Activated CD8-positive, alpha-beta T cell treated with anti-CD3 and anti-CD28 coated beads for 36 hours (primary cell): ENCODE measurements at places on chromosomes 6 and 20.

DNA sequence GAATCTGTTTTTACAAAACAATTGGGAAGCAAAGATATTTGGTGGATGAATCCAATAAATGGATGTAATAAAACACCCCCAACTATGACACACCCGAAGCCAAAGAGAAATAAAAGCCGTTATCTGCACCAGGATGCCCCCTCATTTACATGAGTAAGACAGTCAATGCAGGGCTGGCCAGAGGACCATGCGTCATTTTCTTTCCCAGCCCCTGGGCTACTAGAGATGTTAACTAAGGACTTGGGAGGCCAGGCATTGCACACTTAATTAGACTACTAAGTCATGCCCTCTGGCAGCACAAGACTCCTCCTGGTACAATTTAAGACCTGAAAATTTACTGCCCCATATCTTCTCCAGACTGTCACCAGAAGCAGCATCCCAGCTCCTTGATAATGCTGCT lies 3.2 kb downstream of the LEMD2 start:
- no peak for DNase-seq

DNA sequence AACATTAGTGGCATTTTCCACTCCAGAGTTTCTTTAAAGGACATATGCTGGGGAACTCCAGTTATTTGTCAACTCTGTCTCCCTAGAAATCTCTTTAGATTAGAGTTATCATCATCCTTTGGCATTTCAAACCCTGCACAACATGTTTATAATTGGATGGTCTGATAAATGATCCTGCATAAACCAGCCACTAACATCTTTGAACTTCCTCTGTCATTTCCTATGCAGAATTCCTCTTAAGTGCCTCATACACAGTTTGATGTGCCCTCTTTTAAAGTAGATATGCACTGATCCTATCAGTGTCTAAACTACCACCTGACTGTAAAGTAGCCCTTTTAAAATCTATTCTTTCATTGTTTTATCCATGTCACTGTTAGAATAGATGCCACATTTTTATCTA lies 306.3 kb upstream of the IRAK1BP1 start:
- no peak for DNase-seq

GRCh38 chr20:40681684-40682083 lies 7.4 kb downstream of the MAFB start:
- DNase-seq = no peak

GRCh38 chr6:90940812-90941481 lies 354.1 kb upstream of the MAP3K7 start:
- DNase-seq = no peak

DNA sequence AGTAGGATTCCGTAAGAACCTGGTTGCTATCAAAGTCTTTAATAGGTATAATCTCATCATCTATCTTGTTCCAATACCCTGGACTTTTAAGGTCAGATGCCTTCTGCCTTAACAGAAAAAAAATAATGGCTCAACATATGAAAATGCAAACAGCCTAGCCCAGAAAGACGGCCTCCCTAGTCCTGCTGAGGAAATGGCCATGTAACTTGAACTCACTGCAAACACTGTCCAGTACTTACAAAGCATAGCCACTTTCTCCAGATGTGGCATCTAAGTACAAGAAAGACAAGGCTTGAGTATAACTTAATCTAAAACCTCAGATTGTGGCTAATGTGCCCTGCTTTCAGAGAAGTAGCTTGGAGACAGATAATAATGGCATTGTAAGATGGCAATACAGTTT lies 26.5 kb downstream of the FASTKD5 start:
- DNase-seq = no peak

DNA sequence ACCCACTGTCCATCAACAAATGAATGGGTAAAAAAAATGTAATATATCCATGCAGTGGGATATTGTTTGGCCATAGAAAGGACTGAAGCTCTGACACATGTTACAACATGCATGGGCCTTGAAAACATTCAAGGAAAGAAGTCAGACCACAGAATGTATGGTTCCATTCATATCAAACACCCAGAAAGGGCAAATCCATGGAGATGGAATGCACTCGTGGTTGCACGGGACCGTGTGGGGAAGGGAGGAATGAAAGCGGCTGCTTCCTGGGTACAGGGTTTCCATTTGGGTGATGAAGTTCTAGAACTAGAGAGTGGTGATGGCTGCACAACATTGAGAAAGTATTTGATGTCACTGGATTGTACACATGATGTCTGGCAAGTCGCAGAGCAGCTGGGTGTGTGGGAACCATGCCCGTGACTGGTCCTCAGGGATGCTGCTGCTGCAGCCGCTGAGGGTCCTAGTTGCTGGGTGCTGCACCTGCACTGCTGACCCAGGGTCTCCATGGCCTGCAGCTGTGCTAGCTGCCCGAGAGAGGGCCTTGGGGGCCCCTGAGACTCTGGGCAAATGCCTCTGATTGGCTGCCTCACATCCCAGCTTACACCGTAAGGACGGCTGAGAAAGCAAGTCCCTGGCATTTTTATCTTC lies 220.3 kb downstream of the NRN1 start:
- no peak for DNase-seq

GRCh38 chr20:62595491-62595890 lies 46.8 kb upstream of the SLCO4A1 start:
- DNase-seq = peak; percentile 31

DNA sequence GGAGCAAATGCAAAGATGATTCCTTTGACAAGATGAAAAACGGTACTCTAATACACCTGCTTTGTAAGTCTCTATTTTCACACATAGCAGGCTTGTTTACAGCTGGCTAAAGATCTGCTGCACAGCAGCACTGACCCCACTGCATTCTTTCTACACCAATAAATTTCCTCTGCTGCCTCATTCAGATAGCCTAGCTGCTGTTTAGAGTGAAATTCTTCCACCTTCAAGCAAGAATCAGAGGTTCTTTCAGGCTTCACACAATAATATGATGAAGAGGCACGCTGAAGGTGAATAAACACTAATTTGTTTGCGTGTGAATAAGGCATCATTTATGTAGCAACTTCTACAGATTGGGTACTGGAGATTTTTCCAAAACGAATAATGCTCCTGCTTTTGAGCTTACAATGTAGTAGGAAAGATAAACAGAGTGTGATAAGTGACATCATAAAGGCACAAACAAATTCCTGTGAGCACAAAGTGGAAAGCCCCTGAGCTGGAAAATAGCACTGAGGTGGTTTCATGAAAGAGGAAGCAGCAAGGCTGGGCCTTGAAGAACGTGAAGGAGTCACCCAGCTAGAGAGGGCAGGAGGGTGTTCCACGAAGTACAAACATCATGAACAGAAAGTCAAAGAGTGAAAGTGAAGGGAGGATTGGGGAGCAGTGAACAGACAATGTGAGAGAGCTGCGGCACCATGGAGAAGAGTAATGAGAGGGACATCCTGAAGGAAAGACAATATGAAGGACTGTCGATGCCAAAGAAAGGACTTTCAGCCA lies 543.4 kb downstream of the CD83 start:
- peak; percentile 54 for DNase-seq

DNA sequence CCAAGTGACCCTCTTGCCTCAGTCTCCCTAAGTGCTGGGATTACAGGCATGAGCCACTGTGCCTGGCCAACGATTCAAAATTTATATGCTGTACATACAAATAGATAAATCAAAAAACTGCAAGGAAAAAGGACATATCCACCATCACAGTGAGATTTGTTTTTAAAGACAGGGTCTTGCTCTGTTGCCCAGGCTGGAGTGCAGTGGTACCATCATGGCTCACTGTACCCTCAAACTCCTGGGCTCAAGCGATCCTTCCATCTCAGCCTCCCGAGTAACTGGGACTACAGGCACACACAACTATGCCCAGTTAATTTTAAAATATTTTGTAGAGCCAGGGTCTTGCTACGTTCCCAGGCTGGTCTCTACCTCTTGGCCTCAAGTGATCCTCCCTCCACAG lies 61.5 kb downstream of the MAP3K7 start:
- no peak for DNase-seq

DNA sequence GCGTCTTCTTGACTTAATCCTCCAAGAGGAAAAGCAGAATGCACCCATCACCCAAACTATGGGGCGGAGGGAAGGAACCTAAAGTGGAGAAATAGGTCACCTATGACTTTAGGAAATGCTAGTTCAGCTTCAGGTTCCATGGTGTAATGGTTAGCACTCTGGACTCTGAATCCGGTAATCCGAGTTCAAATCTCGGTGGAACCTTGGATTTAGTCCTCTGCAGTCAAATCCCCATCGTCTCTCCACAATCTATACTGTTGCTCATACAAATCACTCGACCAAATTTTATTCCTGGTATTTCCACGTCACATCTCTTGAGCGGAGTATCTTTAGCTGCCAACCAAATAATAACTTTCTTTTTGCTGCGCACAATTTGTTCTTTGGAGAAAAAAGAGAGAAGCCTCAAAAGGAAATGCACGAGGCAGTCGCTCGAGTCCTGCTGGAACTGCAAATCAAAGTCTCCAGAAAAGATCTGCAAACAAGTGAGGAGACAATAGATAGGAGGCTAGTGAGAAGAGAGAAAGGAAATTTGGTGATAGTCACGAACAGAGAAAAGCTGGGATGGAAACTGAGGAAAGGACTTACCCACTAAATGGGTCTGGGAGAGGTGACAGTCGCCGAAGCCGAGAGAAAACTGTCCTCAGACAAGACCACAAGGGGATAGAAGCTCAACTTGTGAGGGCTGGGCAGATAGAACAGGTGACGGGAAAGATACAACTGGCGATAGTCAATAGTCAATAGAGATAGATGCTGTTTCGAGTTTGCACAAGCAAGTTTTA lies 16.6 kb downstream of the POM121L2 start:
- DNase-seq = no peak

GRCh38 chr6:37699887-37700619 lies 2.4 kb upstream of the MDGA1 start:
- DNase-seq = no peak

DNA sequence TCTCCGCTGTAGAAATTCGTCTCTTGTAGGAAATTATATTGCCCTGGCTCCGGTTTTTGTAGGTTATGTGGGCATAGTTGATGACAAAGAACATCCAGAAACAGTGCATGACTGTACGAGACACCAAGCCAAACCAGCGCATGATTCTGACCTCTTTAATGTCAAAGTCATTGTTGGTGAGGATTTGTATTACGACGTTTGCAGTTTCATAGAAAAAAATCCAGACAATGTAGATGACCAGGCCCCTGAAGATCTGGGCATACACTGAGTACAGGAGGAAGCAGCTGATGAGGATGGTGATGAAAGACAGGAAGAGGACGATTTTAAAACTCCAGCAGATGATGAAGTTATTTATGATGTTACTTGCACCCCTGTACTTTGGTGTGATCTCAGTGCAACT lies 39.1 kb upstream of the TBC1D22B start:
- DNase-seq = no peak

DNA sequence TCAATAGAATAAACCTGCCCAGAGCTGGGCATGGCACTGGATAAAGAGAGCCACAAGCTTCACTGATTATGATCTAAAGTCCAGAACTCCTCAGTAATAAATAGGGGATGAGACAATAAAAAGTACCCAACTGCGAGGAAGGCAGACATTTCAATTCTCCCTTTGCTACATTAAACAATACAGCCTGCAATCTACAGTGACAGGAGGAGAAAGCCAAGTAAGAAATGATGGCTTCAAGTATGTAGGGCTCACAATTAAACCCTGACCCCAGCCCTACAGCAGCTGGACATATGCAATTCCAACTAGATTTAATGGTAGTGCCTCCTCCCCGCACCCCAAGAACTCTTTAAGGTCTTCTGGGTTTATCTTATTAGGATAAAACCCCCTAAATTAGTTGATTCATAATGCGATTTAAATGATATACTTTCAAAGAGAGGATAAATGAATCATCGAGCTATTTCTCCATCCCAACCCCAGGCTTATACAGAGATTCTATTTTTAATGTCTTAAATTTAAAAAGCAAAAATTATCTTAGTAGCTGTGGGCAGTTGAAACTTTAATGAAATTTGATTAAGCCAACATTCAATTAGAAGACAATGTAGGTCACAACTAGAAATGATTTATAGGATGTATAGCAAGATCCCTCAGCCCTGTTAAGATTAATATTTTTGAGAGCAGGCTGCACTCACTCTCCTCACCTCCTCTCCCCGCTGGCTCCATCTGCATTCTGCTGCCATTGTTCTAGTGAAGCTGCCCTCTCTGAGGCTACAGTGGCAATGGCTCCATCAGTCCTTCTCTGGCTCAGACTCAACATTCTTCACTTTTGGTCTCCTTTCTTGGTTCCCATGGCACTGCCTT lies 57.1 kb downstream of the OGFRL1 start:
- no peak for DNase-seq

- no peak for DNase-seq
Measured at GRCh38 chr6:118528129-118528528, 20.0 kb upstream of the PLN start.

DNA sequence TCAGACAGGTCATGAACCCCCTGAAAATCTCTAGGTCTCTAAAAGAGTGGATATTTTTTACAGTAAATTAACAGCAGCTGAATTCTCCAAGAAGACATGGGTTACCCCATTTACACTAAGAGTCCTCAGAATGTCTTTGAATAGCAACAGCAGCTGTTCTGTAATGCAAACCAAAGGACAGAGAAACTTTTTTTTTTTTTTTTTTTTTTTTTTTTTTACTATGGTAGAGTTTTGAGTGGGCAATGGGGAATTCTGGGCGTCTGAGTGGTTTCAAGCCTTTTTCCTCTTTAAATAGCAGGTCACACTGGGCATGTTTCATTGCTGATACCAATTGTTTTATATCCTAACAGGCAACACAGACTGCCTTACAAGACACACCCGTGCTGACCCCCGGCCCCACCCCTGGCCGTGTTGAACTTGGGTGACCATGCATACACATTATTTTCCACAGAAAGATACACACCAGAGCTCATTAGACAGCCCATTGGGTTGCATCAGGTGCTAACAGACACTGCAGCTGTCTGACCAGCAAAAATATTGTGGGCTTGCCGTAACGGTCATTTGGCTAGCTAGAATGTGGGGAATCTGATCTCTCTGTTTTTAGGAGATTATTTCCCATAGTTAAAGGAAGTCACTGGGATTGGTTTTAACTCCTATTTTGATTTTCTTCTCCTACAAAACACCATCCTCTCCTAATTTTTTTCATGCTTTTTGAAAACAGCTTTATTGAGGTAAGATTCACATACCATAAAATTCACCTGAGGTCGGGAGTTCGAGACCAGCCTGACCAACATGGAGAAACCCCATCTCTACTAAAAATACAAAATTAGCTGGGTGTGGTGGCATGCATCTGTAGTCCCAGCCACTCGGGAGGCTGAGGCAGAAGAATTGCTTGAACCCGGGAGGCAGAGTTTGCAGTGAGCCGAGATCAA lies 26.7 kb upstream of the IRF4 start:
- no peak for DNase-seq

DNA sequence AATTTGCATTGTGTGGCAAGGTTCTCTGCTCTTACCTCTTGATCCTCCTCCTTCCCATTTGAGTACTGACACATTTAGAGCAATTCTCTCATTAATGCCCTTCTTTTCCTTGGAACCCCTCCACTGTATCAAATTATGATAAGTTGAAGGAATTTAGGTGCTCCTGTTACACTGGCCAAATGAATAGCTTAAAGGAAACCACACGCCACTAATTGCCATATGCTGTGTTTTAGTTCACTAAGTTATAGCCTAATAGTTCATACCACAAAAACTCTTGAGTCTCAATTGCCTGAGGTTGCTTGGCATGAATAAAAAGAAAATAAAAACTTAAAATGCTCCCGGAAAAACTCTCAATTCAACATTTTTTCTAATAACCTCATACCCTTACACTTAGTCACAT lies 1239.3 kb downstream of the EPHA7 start:
- DNase-seq = no peak
